ENCODE measurements at places on chromosomes 13 and 19.

DNA sequence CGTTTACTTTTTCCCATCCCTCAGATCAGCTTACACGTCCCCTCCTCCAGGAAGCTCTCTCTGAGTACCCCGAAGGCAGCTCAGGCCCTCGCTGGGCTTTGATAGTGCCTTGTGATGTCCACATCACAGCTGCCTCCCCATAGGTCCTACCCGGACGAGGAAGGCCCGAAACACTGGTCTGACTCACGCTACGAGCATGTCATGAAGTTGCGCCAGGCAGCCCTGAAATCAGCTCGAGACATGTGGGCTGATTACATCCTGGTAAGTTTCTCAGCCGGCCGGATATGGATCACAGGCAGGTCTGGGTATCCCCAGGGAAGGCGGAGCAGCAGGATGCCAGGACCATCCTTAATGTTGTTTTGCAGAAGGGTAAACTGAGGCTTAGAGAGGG lies 4.8 kb downstream of the COLGALT1 start:
- DNase-seq, result peak; percentile 99

DNA sequence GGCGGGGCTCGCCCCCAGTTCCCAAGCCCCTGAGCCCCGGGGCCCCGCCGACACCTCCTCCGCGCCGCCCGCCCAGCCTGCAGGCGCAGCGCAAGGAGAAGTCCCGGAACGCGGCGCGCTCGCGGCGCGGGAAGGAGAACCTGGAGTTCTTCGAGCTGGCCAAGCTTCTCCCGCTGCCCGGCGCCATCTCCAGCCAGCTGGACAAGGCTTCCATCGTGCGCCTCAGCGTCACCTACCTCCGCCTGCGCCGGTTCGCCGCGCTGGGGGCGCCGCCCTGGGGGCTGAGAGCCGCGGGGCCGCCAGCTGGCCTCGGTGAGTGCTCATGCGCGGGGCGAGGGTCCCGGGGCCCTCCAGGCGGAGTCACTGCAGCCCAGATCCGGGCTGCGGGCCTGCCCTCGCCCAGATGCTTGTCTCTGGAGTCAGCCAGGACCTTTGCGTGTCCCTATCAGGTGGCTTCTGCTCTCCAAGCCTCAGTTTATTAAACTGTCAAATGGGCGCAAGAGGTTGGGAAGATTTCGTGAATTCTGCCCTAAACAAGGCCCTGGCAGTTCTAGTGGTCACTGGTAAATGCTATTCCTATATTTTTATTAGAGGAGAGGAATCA lies 2.0 kb downstream of the NPAS1 start:
- DNase-seq, result no peak

DNA sequence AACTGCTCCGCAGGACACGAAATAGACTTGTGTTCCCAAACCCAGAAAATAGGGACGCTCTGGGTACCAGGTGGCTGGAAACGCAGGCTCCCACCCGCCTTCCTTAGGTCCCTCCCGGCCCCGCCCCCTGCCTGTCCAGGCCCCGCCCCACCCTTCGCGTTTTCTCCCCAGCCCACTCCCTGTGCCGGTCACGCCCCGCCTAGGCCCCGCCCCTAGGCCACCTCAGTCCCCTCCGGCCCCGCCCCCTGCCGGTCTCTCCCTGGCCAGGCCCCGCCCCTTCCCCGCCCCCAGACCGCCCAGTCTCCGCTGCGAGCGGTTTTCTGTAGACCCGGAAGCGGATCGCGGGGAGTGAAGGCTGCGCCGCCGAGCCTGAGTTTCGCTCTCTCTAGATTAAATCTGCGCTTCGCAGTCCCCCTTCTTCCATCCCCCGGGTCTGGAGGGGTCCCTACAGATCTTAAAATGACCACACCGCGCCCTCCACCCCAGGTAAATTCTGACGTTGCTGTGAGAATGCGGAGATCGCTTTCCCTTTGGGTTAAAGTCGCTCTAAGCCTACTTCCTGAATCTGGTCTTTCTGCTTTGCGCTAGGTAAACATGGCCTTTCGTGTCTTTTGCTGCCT lies 3.7 kb upstream of the ZNF665 start:
- peak; percentile 90 for DNase-seq

DNA sequence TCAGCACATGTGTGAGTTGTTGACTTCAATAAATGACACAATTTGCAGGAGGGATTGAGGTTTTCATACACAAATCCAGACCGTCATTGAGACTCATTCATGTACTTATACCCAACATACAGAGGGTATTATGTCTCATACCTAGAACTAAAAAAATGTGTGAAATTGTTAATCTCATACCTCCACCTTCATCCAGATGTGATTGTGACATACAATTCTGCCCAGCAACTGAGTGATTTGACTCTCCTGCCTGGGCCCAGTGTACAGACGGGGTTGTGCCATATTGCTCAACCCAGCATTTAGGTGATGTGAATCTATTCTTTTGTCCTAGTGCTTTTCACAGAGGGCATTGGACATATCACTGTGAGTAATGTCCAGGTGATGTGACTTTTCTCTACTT lies 12.6 kb upstream of the ZNF681 start:
- DNase-seq, result no peak

DNA sequence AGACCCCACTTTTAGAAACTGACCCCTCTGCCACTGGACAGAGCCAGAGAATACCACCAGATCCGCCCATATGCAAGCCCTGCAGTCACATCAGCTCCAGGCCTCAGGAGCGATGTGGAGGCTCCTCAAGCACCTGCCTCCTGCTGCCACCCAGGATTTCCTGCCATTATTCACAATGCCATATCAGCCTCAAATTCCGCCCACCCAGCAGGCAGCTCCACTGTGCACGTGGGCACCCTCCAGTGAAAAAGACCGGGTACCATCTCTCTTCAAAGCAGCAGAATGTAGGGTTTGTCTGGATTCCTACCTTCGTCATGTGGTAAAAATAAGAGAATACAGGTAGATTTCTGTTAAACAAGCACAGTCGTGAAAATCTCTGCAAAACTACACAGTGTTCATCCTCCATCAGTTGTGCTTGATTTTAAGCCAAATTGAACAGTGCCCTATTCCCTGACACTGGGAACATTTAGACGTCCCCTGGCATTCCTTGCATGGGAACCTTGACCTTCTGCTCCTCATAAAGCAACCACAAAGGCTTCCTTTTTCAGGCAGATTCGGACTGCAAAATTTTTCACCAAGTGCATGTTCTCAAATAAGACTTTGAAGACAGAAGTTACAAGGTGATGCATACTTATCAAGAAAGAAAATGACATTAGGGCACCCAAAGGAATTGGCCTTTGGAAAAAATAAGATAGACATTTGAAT lies 56.4 kb downstream of the FAM124A start:
- DNase-seq, result no peak

DNA sequence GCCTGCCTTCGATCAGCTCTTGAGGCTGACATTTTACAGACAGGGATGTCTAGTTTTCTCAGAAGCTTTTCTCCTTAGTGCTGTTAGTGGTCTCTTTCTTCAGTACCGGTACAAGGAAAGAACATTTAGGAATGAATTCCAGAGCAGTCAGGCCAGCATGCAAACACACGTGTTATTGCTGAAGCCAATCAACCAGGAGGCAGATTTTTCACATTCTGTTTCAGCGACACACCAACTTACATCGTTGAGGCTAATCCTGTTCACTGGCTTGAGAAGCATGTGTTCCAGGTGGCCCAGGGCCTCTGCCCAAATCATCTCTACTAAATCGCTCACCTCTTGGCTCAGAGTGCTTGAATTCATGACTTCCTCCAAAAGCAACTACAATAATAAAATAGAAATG lies 19.2 kb downstream of the PARP4 start:
- no peak for DNase-seq

DNA sequence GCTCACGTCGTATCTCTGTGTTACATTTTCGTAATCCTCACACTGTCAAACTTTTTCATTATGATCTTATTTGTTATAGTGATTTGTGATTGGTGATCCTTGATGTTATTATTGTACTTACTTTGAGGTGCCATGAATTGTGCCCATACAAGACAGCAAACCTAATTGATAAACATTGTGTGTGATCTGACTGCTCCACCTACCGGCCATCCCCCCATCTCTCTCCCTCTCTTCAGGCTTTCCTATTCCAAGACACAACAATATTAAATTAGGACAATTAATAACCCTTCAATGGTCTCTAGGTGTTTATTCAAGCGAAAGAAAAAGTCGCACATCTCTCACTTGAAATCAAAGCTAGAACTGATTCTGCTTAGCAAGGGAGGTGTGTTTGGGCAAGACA lies 349.3 kb downstream of the RBM26 start:
- no peak for DNase-seq

DNA sequence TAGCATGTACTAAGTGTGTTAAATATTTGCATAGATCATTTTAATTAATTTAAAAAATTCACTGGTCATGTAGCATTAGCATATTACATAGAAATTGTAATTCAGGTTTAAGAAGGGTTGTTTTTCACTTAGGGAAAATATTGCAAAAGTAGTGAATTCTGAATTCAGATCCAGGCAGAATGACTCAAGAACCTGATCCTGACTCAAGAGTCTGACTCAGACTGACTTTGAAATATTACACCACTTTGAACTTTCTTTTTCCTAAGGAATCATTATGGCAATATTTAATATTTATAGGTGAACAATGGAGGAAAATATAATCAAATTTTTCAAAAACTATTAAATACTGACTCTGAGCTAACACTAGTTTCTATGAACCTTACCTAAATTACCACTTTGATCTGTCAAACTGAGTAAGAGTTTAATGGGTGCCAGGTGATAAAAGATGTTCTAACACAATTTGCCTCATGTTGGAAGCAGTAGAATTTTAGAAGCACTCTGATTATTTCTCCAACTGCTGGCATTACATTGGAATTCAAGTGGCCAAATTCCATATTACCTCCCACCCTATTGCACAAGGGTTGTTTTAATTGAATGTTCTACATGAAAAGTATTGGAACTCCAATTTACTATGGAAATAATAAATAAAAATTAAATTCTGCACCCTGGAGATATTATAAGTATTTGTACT lies 261.6 kb downstream of the SLITRK1 start:
- DNase-seq, result peak; percentile 4

- DNase-seq, result no peak
Observed at GRCh38 chr13:62280590-62280989, 864.9 kb upstream of the PCDH20 start.
